ENCODE measurements at places on chromosomes 7 and 10.

GRCh38 chr7:68133045-68133444 is 1136.4 kb downstream of the TYW1 start:
- DNase-seq = no peak

GRCh38 chr10:33780961-33781360 is 446.5 kb upstream of the NRP1 start:
- DNase-seq = no peak

- DNase-seq = no peak
These were observed 148.4 kb downstream of the GRID1 start for GRCh38 chr10:86218160-86218559.

DNA sequence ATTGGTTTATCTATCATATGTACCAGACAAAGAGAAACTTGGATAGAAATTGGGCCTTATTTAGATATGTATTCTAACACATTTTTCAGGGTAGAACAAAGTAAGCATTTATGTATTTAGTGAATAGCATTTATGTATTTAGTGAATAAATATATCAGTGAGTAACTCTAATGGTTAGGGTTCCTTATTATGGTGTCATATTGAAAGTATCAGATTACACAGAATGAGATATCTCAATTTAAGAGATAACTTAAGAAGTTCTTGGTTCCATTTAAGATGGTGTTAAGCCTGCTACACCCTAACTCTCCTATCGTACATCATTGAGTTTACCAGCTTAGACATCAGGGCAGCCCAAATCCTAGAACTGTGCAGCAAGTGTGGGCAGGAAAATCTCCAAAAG is 35.9 kb upstream of the DMTF1 start:
- DNase-seq = no peak

DNA sequence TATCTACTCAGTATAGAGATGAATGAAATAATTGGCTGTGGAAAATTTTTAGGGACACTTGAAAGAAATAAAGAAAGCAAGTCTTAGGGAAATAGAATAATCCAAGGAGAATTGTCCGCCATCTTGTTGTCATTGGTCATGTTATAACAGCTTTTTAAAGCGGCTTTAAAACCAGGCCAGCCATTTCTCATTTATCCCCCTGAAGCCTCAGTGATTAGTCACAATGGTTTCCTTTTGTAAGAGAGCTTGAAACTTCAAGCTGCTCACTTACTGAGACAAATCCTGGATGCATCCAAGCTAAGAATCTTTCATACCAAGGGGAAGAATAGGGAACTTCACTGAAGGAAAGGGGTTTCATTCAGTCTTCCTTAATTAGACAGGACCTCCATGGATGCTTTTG is 67.9 kb downstream of the SGCE start:
- no peak for DNase-seq

GRCh38 chr7:139734395-139734794 is 43.4 kb downstream of the HIPK2 start:
- DNase-seq = no peak

DNA sequence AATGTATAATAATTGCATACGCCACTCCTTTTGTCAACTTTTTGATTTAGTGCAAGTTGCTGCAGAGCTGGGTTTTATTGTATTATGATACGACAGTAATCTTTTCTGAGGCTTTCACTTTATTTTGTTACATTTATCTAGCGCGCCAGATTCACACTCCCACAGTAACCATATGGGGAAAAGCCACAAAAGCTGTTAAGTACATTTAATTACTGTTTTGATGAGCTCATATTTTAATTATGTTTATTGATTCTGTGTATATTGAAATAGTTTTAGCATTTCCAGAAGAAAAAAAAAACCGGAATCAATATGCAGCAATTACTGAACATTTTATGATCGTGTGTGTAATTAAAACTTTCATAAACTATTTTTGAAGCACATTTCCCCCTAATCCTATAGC is 118.5 kb downstream of the RAB11FIP2 start:
- no peak for DNase-seq

DNA sequence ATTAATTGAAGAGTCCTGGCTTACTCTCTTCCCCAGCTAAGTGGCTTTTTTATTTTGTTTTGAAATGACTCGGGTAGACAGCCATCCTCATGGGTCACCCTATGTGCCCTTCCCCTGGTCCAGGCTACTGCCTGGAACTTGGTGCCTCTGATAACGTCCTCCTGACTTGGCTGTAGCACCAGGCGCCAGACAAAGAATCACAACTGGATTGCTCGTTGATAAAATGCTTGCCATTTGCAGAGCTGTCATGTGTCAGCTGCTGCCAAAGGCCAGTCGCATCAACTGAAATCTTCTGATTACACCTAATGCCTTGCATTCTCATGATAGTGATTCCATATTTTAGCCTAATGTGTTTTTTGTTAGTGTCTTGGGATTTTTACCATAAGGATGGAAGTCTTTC is 27.4 kb upstream of the ABLIM1 start:
- no peak for DNase-seq

- DNase-seq = no peak
These were observed 43.1 kb upstream of the TUBB8 start for GRCh38 chr10:92153-92552.

- no peak for DNase-seq
These were observed 42.2 kb downstream of the MINDY4 start for GRCh38 chr7:30813466-30813865.

DNA sequence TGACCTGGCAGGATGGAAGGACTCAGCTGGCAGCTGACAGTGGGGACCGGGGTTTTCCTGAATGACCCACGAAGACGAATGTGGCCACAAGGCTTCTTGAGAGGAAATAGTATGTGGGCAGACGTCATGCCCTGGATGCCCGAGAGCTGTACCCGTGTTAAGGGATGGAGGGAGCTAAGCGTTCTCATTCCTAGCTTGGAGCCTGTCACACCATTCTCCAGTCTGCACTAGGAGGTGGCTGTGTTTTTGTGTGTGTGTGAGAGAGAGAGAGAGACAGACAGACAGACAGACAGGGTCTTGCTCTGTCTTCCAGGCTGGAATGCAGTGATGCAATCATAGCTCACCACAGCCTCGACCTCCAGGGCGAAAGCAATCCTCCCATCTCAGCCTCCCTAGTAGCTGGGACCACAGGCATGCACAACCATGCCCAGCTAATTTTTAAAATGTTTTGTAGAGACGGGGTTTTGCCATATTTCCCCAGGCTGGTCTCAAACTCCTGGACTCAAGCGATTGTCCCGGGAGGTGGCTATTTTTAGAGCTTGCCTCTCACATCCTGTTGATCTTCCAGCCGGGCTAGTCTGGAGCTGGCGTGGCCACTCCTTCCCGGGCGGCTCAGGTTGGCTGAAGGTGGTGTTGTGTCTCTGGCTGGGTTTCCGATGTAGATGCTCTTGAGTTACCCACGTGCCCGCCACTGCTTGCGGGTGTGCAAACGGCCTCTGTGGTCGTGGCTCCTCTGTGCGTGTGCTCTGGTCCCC is 2.1 kb downstream of the AMZ1 start:
- no peak for DNase-seq

DNA sequence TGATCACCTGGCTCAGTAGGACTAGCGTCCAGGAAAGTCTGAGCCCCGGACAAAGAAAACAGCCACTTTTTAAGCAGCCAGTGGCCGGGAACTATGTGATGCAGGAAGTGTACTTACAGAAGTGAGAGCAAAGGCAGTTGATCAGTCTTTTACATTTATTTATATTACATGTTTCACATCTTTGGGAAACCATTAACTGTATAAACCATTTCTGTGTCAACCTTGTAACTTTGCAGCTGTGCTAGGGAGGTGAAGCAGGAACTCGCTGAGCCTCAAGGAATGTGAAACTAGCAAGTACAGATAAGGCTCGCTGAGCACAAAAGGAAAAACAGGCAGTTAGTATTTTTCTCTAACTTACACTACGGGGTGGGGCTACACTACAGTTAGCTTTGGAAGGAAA is 39.9 kb upstream of the HECW1 start:
- no peak for DNase-seq

- no peak for DNase-seq
These were observed 77.0 kb downstream of the SNX13 start for GRCh38 chr7:17863095-17863808.

- no peak for DNase-seq
These were observed 34.0 kb downstream of the PPP2R2D start for GRCh38 chr10:131934769-131935168.

Measured in inflammatory macrophage (primary cell).